Chondrocyte (in vitro differentiated cells): ENCODE measurements at places on chromosomes 1 and 21.

DNA sequence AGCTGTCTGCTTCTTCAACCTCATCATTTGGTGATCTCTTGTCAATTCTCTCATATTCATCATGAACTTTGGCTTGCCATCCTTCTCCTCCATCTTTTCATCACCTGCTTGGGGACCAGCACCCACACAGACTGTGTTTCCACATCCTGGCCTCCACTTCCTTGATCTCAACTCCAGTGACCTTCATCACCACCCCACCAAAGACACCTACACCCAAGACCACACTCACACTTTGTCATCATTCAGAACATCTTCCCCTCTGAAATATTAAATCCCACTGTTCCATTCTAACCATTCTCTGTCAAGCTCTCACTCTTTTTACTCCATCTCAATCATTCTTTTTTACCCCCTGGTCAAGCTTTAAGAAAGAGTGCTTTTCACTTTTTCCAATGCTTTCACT, 115.5 kb upstream of the VAV3 start:
- DNase-seq, result no peak
- no peak overlapping the region for H3K4me3 ChIP-seq
- no peaks in the 10 kb centered on the region for H3K4me1 ChIP-seq
- H3K36me3 ChIP-seq, result no peaks in the 10 kb centered on the region

GRCh38 chr1:182259229-182259872, 132.2 kb downstream of the GLUL start:
- H3K27me3 ChIP-seq, result no peaks in the 10 kb centered on the region
- no peak overlapping the region for H3K27ac ChIP-seq
- no peak for DNase-seq
- no peaks in the 10 kb centered on the region for H3K36me3 ChIP-seq
- no peak overlapping the region for H3K4me3 ChIP-seq

GRCh38 chr21:36065497-36066036, 4.3 kb upstream of the CBR1 start:
- peaks cover 10% of the 10 kb centered on the region for H3K4me1 ChIP-seq
- no peak overlapping the region for H3K27ac ChIP-seq

- no peak overlapping the region for H3K4me3 ChIP-seq
- peaks cover 4% of the 10 kb centered on the region for H3K27me3 ChIP-seq
- no peak overlapping the region for H3K27ac ChIP-seq
- DNase-seq, result no peak
- no peaks in the 10 kb centered on the region for H3K36me3 ChIP-seq
These were observed 2.7 kb upstream of the SDHB start for GRCh38 chr1:17056551-17056950.

- peaks cover 36% of the 10 kb centered on the region for H3K4me1 ChIP-seq
- peak overlapping the region; percentile 72 for H3K27ac ChIP-seq
- DNase-seq, result no peak
- no peaks in the 10 kb centered on the region for H3K27me3 ChIP-seq
- H3K36me3 ChIP-seq, result peaks cover 62% of the 10 kb centered on the region
These were observed 72.6 kb downstream of the TTC3 start for GRCh38 chr21:37145635-37146111.

- DNase-seq, result no peak
- no peak overlapping the region for H3K4me3 ChIP-seq
- peaks cover 20% of the 10 kb centered on the region for H3K4me1 ChIP-seq
- peak overlapping the region; percentile 30 for H3K27ac ChIP-seq
- peaks cover 2% of the 10 kb centered on the region for H3K36me3 ChIP-seq
- no peaks in the 10 kb centered on the region for H3K27me3 ChIP-seq
These were observed 44.9 kb upstream of the APOBEC4 start for GRCh38 chr1:183697814-183698590.

DNA sequence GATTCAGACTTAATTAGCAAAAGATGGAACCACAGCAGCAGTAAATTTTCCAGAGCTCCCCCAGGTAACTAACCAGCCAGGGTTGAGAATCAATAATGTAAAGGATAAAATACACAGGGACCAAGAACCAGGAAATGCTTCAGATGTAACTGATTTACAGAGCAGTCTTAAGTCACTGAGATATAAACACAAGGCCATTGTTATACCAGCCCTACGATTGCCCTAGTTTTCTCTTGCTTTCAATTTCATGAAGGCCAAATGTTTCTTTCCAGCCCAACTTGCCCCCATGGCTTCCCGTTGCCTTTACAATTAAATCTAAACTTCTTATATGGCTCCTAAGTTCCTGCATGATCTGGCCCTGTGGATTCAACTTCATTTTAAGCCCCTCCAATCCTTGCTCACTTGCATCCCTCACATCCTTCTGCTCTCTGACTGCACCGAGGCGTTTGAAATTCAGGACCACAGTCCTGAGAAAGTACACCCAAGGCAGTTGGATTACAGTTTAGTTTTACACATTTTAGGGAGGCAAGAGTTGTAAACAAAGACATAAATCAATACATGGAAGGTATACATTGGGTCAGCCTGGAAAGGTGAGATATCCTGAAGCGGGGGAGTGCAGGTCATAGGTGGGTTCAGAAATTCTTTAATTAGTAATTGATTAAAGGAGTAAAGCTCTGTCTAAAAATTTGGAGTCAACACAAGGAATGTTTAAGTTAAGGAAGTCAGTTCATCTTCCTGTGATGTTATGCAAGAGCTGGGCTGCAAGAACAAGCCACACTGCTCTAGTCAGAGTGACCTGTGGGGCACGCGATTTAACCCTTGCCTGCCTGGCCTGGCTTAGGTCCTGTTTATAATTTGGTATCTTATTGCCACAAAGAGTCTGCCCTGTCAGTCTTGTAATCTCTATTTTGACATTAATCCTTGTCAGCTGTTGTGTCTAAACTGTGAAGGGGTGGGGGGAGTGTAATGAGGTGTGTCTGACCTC, 69.9 kb upstream of the COG2 start:
- no peak for DNase-seq
- peaks cover 39% of the 10 kb centered on the region for H3K27me3 ChIP-seq
- H3K4me1 ChIP-seq, result no peaks in the 10 kb centered on the region
- H3K4me3 ChIP-seq, result no peak overlapping the region

DNA sequence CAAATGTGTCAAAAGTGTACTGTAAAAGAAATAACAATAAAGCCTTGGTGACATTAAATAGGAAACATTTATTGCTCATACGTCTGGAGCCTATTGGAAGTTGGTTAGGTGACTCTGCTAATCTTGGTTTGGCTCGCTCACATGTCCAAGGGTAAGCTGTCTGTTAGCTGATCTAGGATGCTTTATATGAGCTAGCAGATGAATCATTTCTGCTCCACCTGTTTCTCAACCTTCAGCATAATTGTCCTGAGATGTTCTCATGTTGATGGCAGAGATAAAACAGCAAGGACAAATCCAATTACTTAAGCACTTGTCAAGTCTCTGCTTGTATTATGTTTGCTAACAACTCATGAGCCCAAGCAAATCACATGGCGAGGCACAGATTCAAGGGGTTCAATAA, 56.0 kb upstream of the CD53 start:
- H3K27ac ChIP-seq, result no peak overlapping the region
- peaks cover 2% of the 10 kb centered on the region for H3K27me3 ChIP-seq
- no peaks in the 10 kb centered on the region for H3K36me3 ChIP-seq

- no peak overlapping the region for H3K27ac ChIP-seq
- no peak for DNase-seq
- H3K4me3 ChIP-seq, result no peak overlapping the region
These were observed 23.2 kb downstream of the CACNA1S start for GRCh38 chr1:201088901-201089525.

DNA sequence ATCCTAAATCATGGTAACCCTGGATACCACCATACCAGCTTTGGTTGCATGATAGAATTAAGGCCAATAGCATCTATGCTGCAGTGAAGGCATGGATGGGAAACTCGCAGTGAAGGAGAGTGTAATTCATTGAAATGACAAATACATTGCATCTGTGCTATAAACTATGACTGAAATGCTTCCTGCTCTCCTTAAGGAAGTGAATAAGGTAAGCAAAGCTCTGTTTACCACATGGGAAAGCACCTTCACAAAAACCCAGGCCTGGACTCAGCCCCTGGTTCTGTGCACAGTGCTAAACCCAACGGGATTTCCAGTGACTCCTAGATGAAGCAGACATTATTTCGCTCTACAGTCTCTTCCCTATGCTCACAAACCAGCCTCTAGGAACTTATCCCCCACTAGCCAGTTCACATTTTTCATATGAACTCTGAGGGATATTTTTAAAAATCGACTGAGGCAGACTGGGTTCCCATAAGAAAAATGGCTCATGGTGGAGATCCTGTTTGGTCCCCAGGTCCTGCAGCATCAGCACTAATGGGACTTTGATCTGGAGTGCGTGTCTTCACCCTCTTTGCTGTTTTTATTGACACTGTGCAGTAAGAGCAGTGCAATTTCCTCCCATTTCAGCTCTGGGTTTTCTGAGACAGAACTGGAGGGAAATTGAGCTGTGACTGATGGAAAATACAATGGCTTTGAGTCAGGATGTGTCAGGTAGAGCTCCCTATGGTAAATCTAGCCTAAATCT, 362.7 kb downstream of the SIPA1L2 start:
- H3K4me1 ChIP-seq, result peaks cover 7% of the 10 kb centered on the region
- no peaks in the 10 kb centered on the region for H3K36me3 ChIP-seq
- DNase-seq, result no peak
- no peak overlapping the region for H3K4me3 ChIP-seq

DNA sequence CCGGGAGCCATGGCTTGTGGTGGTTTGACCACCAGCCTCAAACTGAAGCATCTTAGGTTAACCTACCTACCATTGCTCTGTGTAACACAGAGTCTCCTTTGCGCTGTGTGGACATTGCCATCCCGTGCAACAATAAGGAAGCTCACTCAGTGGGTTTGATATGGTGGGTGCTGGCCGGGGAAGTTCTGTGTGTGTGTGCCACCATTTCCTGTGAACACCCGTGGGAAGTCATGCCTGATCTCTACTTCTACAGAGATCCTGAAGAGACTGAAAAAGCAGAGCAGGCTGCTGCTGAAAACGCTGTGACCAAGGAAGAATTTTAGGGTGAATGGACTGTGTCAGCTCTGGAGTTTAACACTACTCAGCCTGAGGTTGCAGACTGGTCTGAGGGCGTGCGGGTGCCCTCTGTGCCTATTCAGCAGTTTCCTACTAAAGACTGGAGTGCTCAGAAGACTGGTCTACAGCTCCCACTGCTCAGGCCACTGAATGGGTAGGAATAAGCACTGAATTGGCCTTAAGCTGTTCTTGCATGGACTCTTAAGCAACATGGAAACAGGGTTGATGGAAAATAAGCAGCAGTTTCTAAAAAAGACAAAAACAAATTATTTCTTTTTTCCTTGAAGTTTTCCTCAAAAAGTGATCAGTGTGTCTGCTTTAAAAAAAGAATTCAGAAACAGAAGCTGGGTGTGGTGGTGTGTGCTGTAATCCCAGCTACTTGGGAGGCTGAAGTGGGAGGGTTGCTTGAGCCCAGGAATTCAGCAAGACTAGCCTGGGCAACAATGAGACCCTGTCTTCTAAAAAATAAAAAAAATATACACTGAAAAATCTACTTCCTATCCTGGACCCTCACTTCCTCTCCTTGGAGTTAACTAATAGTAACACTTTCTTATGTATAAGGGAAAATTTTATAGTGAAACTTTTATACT, 14.6 kb downstream of the CEP350 start:
- no peaks in the 10 kb centered on the region for H3K27me3 ChIP-seq
- H3K4me1 ChIP-seq, result peaks cover 44% of the 10 kb centered on the region
- H3K4me3 ChIP-seq, result no peak overlapping the region
- no peak for DNase-seq
- peak overlapping the region; percentile 62 for H3K27ac ChIP-seq

DNA sequence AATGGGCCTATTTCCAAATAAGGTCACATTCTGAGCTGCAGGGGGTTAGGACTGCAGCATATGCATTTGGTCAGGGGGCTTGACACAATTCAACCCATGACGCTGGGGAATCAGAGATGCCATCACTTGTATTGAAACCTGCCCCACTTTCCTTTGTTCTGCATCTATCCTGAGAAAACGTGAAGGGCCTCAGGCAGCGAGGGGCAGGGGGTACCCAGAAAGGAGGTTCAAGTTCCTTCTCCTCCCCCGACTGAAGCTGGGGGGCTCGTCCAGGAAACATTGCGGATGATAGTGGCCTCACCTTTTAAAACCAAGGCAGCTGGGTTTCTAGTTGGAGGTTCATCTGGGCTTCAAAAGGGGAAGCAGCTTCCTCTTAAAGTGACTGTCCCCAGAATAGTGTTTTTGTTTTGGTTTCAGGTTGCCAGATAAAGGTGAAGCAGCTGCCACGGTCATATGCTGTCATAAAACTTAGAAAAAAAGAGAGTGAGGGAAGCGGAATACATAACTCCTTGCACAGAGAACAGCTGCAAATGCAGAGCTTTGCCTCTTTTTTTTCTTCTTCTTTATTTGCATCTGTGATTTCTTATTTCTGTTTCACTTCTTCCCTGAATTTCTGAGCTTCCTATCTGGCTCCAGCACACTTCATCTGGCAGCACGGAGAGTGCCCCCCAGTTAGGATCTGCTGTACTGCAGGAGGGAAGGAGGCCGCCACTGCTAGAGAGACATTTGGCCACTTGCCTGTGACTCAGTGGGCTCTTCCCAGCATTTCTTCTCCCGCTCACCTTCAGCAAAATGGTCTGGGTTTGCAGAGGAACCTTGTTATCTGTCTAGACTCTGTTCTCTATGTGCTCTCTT, 142.0 kb downstream of the AJAP1 start:
- H3K27me3 ChIP-seq, result no peaks in the 10 kb centered on the region
- no peaks in the 10 kb centered on the region for H3K36me3 ChIP-seq

GRCh38 chr21:43986544-43987451, 25.3 kb upstream of the TRAPPC10 start:
- no peaks in the 10 kb centered on the region for H3K27me3 ChIP-seq
- H3K4me3 ChIP-seq, result no peak overlapping the region
- H3K36me3 ChIP-seq, result peaks cover 6% of the 10 kb centered on the region
- DNase-seq, result peak; percentile 41

- H3K4me1 ChIP-seq, result peaks cover 47% of the 10 kb centered on the region
- no peak for DNase-seq
- H3K4me3 ChIP-seq, result no peak overlapping the region
These were observed 862.7 kb downstream of the PLA2G4A start for GRCh38 chr1:187691439-187691838.

GRCh38 chr21:34302521-34302920, 61.3 kb upstream of the KCNE2 start:
- no peaks in the 10 kb centered on the region for H3K27me3 ChIP-seq
- H3K4me1 ChIP-seq, result peaks cover 13% of the 10 kb centered on the region
- H3K27ac ChIP-seq, result no peak overlapping the region

- DNase-seq, result no peak
- no peaks in the 10 kb centered on the region for H3K27me3 ChIP-seq
- H3K36me3 ChIP-seq, result no peaks in the 10 kb centered on the region
- H3K27ac ChIP-seq, result no peak overlapping the region
- H3K4me1 ChIP-seq, result peaks cover 7% of the 10 kb centered on the region
These were observed 504.7 kb downstream of the NUF2 start for GRCh38 chr1:163826500-163826899.

- no peaks in the 10 kb centered on the region for H3K27me3 ChIP-seq
- DNase-seq, result no peak
- H3K4me3 ChIP-seq, result no peak overlapping the region
These were observed 118.1 kb upstream of the POGK start for GRCh38 chr1:166721145-166721544.

GRCh38 chr1:151853411-151853943, at the start of gene THEM5:
Gene THEM5, minus strand, starts transcription at chr1:151853712. Its CDS starts 147 bp downstream, at chr1:151853565.
- no peak for DNase-seq
- H3K27ac ChIP-seq, result no peak within 1 kb of the TSS
- peaks cover 16% of the 10 kb centered on the region for H3K27me3 ChIP-seq
